ENCODE measurements at places on chromosomes 12 and 14. TPM values are rescaled to one million over a fixed set of nuclear protein-coding genes. Genes with fewer than 3 reads are reported as not detected.

The SLC16A7 gene
- 127 TPM for total RNA-seq

The CLEC1B gene
- not detected for total RNA-seq

The INSM2 gene
- total RNA-seq, result 0.13 TPM

The ARHGAP9 gene
- total RNA-seq, result 35.0 TPM

The TGM1 gene
- total RNA-seq, result 2.0 TPM

The HCAR1 gene
- total RNA-seq, result 15.2 TPM

The CISTR gene
- not detected for total RNA-seq

The GPRC5A gene
- total RNA-seq, result 11.3 TPM

The CLEC4D gene
- 0.56 TPM for total RNA-seq

The GPR84 gene
- 2.9 TPM for total RNA-seq

The SERPINA12 gene
- total RNA-seq, result not detected

The RNASE3 gene
- total RNA-seq, result not detected

The KRT85 gene
- not detected for total RNA-seq

The FAM234B gene
- 14.2 TPM for total RNA-seq

The SSPN gene
- 14.1 TPM for total RNA-seq

The PRH2 gene
- total RNA-seq, result not detected

The CPNE8 gene
- total RNA-seq, result 42.8 TPM
